ENCODE measurements at places on chromosomes 13 and 19.
A peak's percentile ranks its signal among the peaks of the same experiment; 100 is the strongest.

GRCh38 chr13:99419591-99420243 lies 81.6 kb upstream of the TM9SF2 start:
- H3K4me3 ChIP-seq, result peak overlapping the region; percentile 42
- H3K4me1 ChIP-seq, result peaks cover 96% of the 10 kb centered on the region
- H3K27ac ChIP-seq, result peak overlapping the region; percentile 69
- H3K27me3 ChIP-seq, result peaks cover 11% of the 10 kb centered on the region
- DNase-seq, result no peak

DNA sequence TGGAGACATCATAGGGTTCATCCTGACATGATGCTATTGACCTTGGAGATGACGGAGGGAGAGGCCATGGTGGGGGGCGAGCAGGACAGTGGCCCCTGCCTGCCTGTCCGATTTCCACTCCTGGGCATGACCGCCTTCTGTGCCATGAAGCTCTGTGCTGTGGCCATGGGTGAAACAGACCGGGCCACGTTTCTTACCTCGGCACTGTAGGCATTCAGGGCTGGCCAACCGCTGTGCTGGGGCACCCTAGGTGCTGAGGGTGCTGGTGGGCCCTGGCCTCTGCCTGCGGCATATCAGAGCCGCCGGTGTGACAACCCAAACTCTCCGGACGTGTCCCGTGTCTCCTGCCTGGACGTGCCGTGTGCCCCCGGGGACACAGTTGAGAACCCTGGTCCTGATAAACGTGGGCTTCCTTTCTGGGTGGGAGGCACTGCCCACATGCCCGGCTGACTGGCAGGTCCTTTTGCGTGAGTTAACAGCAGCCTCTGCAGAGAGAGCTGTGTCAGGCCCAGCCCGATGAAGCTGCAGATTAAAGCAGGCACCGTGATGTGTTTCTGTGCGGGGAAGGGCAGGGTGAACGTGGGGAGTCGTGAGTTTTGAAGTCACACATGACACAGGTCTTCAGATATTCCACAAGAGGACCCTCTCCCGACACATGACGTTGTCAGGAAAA lies 46.5 kb downstream of the TMEM255B start:
- H3K4me3 ChIP-seq, result no peak overlapping the region
- no peaks in the 10 kb centered on the region for H3K36me3 ChIP-seq
- DNase-seq, result no peak
- H3K27me3 ChIP-seq, result peaks cover 45% of the 10 kb centered on the region
- no peak overlapping the region for H3K27ac ChIP-seq

DNA sequence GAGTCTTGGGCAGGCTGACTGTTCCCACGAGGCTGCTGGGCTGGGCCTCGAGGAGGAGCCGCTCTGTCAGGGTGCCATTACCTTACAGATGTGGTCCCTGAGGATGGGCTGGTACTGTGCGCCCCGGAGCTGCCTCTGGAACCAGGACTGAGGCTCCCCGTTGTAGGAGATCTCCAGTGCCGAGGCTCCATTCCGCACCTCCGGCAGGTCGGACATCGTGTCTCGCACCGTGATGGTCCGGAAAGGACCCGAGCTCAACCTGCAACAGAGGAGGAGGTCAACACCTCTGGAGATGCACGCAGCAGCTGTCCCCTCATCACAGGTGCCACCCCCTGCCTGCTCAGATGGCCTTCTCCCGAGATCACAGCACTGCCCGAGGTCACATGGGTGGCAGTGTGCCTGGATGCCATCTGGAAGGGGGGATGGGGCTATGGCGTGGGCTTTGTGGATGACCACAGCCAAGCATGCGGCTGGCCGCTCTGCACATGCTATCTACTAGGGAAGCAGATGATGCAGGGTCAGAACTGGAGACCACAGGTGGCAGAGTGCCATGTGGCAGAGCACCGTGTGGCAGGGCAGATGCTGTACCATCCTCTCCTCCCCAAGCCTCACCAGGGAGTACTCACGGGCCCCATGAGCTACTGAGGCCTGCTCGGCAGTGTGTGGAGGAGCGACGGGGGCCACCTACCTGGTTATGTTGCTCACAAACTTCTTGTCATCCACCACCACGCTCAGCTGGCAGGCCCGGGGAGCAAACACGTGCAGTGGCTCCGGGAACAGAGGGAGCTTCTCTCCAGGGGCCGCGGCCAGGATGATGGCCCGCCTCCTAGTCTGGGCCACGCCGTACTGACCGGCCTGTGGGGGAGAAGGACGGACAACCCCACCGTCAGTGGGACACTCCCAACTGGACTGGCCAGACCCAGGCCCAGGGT lies 18.3 kb upstream of the EIF3G start:
- H3K27ac ChIP-seq, result no peak overlapping the region
- H3K36me3 ChIP-seq, result peaks cover 43% of the 10 kb centered on the region
- no peak overlapping the region for H3K4me3 ChIP-seq

- peaks cover 33% of the 10 kb centered on the region for H3K36me3 ChIP-seq
- no peak for DNase-seq
- H3K4me3 ChIP-seq, result no peak overlapping the region
- no peaks in the 10 kb centered on the region for H3K27me3 ChIP-seq
- H3K4me1 ChIP-seq, result no peaks in the 10 kb centered on the region
Measured at GRCh38 chr13:114038211-114038613, 64.3 kb upstream of the C13orf46 start.

- no peaks in the 10 kb centered on the region for H3K4me1 ChIP-seq
- peaks cover 11% of the 10 kb centered on the region for H3K27me3 ChIP-seq
- no peaks in the 10 kb centered on the region for H3K36me3 ChIP-seq
- no peak overlapping the region for H3K27ac ChIP-seq
- DNase-seq, result peak; percentile 66
Measured at GRCh38 chr19:40398417-40399131, 8.6 kb upstream of the HIPK4 start.

DNA sequence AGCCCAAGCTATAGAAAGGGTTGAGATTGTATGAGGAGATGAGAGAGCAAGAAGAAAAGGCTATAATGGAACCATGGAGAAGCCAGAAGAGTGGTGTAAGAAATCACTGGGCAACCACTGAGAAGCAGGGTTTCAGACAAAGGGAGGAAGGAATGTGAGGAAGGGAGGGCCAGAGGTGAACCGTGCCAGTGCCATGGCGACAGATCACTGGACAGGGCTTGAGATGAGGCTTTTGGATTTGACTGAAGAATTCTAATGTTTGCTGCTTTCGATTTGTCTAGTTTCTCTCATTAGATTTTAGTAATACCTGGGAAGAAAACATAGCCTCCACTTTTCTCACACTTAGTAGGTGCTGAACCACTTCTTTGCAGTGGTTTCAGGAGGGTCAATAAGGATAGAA lies 6.3 kb upstream of the GPR183 start:
- peak overlapping the region; percentile 91 for H3K27ac ChIP-seq
- no peak for DNase-seq
- no peaks in the 10 kb centered on the region for H3K27me3 ChIP-seq
- H3K4me1 ChIP-seq, result peaks cover 59% of the 10 kb centered on the region

GRCh38 chr19:42151782-42152684 lies 19.8 kb upstream of the POU2F2 start:
- H3K27me3 ChIP-seq, result no peaks in the 10 kb centered on the region
- no peak overlapping the region for H3K4me3 ChIP-seq
- H3K4me1 ChIP-seq, result peaks cover 28% of the 10 kb centered on the region
- H3K27ac ChIP-seq, result no peak overlapping the region

DNA sequence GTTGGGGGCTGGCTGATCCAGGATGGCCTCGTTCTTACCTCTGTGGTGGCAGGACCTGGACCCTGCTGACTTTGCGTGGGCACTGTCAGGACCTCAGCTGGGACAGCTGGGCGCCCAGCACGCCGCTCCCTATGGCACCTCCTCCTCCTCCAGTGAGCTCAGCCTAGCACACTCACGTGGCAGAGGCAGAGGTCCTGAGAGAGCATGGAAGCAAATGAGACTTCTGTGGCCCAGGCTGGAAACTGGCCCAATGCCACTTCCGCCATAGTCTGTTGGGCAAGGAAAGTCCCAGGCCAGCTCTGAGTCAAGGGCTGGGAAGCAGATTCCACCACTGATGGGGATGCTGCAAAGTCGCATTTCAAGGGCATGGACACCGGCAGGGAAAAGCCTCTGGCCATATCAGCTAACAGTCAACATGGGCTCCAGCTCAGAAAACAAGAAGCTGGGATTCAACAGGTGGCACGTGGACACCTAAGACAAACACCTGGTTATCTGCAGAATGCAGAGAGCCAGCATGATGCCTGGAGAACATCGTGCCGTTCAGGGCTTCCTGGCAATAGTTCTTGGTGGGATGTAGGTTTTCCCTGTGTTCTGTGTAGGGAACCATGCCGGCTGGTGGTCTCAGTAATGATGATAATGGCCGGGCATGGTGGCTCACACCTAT lies 16.7 kb downstream of the MYBPC2 start:
- no peaks in the 10 kb centered on the region for H3K36me3 ChIP-seq
- no peak overlapping the region for H3K27ac ChIP-seq
- no peak for DNase-seq
- H3K27me3 ChIP-seq, result no peaks in the 10 kb centered on the region
- H3K4me1 ChIP-seq, result no peaks in the 10 kb centered on the region

DNA sequence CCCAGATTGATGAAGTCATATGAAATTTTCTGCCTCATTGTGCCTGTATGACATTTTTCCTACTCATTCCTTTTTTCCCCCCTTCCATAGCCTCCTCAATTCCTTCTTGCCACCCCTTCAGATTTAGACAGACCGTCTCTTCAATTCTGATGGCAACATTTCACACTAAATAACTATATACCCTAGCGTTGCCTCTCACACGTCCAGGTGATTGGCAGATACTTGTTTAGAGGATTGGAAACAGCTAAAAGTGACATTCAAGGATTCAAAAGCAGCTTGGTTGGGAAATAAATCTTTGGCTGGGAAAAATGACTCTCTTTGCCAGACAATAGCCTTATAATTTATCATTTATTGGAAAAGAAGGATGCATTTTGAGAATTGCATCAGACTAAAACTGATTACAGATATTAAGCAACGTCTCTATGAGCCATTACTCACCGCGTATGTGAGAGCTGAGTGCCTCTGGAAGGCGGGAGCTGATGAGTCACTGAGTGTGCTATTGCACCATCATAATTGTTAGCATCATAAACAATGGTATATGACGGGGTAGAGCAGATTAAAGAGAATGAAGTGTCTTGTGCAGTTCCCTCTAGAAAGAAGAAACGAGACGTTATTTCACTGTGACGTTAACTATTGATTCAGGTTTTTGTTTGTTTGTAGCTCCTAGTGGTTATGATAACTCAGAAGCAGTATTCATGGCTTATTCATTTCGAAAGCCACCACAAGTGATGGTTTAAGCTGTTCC lies 61.1 kb upstream of the FAM216B start:
- H3K36me3 ChIP-seq, result no peaks in the 10 kb centered on the region
- no peak overlapping the region for H3K27ac ChIP-seq
- H3K27me3 ChIP-seq, result no peaks in the 10 kb centered on the region
- no peak overlapping the region for H3K4me3 ChIP-seq
- no peaks in the 10 kb centered on the region for H3K4me1 ChIP-seq
- DNase-seq, result no peak

DNA sequence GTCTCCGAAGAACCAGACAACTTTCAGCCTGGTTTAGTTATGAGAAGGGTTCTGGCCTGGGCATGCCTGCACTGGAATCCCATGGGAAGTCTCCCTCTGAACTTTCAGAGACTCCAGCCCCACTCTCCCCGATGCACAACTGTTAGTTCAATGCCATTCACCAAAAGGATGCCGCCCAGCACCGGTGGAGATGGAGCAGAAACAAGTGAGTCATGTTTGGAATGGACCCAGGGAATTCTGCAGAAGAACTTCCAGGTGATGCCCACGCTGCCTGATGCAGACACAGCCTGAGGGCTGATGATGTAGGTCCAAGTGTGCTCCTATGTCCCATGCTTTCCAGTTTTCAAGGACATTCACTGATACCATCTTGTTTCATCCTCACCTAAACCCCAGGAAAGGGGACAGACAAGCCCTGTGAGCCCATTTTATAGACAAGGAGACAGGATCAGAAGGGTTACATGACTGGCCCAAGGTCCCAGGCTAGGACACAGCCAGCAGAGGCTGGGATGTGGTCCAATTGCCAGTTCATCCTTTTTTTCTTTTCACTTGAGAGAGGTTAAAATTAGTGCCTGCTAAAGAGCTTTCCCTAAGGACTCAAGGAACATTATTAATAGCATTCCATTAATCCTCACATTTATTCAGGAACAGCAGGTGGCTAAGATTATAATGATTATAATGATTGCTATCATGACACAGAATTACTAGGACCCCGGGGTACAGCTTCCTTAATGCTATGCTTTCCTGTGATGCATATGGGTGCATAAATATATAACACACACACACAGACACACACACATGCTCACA lies 39.5 kb downstream of the SIAH3 start:
- no peaks in the 10 kb centered on the region for H3K27me3 ChIP-seq
- H3K4me3 ChIP-seq, result no peak overlapping the region
- DNase-seq, result no peak
- no peaks in the 10 kb centered on the region for H3K36me3 ChIP-seq

DNA sequence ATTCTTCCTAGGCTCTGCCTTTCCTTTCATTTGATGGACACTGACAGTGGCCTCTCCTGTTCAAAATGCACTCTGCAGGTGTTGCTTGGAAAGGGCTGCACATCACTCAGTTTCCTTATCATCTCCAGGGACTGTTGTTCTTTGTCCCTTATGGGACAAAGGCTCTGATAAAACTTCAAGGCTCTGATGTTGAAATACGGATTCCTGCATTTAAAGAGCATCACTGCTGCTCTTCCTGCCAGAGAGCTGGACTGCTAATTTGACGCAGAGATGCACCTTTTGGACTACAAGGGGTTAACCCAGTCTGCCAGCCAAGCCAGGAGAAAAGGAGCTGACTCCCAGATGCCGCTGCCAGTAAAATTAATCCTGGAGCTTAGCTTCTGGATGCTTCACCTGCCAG lies 952.1 kb downstream of the DIAPH3 start:
- no peaks in the 10 kb centered on the region for H3K27me3 ChIP-seq
- H3K27ac ChIP-seq, result no peak overlapping the region
- no peak overlapping the region for H3K4me3 ChIP-seq

DNA sequence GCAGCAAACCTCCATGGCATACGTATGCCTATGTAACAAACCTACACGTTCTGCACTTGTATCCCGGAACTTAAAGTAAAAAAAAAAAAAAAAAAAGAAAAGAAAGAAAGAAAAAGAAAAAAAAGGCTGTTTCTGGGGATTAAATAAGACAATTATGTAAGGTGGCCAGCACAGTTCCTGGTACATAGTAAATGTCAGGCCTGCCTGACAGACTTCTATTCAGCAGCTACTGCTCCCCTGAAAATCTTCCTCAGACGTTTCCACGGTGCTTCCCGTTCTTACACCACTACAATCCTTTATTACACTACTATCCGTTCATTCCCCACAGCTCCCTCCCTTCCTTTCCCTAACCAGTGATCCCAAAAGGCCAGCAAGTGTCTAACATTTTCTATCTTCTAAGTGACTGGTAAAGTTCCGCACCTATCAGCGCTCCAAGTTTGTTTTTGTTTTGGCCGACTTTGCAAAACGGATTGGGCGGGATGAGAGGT lies 636 bp upstream of the RB1 start:
- H3K4me1 ChIP-seq, result peaks cover 16% of the 10 kb centered on the region
- no peak for DNase-seq
- no peaks in the 10 kb centered on the region for H3K36me3 ChIP-seq
- H3K27ac ChIP-seq, result peak overlapping the region; percentile 99
- peak overlapping the region; percentile 96 for H3K4me3 ChIP-seq
- no peaks in the 10 kb centered on the region for H3K27me3 ChIP-seq
